ENCODE measurements at places on chromosomes 16 and 17.

DNA sequence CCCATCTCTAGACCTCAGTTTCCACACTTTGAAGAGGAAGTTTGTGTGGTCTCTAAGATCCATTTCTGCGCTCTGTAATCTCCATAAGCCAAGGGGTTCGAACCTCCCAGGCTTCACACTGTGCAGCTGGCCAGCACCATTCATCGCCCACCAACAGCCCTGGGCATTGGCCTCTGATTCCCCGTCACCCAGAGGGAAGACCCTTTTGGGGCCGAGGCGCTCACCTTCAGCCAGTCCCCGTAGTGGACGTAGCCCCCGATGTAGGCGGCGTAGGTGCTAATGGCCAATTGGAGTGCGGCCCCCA is 678 bp downstream of the TMEM101 start:
- DNase-seq = no peak

- no peak for DNase-seq
Measured at GRCh38 chr16:77585379-77586251, 136.7 kb upstream of the NUDT7 start.

DNA sequence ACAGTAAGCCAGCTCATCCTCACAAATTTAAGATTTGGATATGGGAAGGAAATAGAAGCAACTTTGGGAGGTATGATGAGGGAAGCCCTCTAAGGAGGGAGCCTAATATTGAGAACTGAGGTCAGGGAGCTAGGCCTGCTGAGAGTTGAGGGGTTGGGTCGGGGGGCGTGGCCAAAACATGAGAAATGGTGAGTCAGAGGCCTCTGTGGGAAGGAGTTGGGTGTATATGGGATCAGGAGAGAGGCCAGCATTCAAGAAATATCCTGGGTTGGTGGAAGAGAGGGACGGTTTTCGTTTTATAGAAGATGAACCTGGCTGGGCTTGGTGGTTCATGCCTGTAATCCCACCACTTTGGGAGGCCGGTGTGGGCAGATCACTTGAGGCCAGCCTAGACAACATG is 48.4 kb downstream of the CLEC16A start:
- no peak for DNase-seq

DNA sequence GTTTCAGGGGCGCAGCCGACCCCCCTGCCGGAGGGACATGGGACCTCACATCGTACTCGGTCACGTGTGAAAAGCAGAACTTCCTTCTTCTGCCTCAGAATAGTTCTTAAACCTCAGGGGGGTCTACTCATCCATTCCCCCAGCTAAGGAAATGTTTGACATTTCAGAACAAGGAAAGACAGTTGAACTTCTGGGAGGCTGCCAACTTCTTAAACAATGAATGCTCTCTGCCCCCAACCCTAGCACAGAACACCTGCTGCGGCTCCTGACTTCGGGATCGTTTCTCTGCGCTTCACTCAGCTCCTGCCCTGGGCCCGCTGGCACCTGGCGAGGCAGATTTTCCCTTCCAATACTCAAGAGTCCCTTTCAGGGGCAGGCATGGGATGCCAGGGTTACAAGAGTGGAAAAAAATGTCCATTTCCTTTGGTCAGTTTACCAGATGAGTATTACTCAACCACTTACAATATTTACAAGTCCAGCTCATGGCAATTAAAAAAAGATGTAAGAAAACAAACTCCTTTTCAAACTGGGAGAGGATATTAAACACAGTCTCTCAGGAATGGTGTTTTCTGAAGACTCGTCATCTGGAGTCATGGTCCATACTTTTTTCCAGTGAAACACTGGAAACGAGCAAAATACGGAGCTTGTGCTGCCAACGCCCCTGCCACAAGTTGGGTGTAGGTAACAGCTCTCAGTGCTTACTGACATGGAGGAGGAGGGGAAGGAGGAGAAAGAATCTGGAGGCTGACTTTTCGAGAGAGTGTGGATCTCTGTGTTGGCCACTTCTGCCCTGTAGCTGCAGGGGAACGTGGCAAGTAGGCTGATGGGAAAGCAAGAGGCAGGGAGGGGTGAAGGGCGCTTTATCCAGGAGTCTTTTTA is 235.7 kb downstream of the NTN1 start:
- no peak for DNase-seq

GRCh38 chr17:7882629-7883028 is 6.0 kb upstream of the CHD3 start:
- DNase-seq = no peak

DNA sequence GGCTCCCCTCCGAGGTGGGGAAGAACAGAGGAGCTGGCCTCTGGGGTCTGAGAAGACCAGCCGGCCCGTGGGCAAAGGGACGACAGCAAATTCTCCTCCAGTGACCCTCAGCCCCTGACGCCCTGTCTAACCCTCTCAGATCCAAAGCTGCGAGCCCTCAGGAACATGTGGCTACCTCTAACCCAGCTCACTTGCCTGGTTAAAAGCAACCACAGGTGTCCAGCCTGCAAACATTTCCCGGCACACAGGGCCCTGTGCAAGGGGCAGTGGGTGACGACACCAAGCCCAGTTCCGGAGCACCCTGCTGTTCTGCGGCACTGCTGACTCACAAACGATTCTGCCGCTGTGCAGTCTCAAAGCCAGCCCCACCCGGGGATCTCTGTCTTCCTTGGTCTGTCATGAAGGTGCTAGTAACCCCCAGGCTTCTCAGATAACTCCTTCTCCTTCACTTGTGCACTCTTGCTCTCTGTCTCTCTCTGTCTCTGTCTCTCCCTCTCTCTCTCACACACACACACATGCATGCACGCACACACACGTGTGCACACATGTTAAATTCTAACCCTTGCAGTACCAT is 23.0 kb downstream of the WNT3 start:
- no peak for DNase-seq

- DNase-seq = no peak
Measured at GRCh38 chr17:36002631-36003030, 1.3 kb upstream of the CCL15 start.

- no peak for DNase-seq
Measured at GRCh38 chr16:11615748-11616447, 29.2 kb upstream of the LITAF start.

- DNase-seq = no peak
Measured at GRCh38 chr16:22353933-22354541, 20.4 kb downstream of the CDR2 start.

- DNase-seq = no peak
Measured at GRCh38 chr17:77440560-77440981, 299.8 kb downstream of the SEC14L1 start.

GRCh38 chr16:67967958-67968399 is 458 bp downstream of the SLC12A4 start:
- DNase-seq = no peak

DNA sequence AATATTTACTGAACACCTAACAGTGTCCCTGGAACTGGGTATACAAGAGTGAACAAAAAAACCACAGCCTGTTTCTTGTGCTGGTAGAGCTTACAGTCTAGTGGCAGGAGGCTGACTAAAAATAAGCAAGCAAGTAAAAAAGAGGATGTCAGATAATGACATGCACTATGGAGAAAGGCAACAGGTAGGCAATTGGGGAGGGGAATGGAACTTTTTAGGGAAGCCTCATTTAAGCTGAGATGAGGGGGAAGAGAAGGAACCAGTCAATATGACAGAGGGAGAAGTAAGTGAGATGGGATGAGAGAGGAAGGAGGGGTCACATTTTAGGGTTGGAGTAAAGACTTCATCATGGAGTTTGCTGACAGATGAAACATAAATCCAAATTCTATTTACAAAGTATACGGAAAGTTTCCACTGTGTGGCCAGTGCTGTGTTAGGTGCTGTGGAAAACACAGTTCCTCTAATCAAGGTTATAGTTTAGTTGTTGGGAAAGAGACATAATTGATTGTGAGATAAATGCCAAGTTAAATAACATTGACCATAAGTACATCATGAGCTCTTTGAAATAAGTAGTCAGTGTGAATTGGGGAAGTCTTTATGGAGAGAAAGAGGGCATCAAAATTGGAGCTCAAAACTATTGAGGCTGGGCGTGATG is 251.4 kb downstream of the FTO start:
- DNase-seq = no peak

- DNase-seq = peak; percentile 41
Measured at GRCh38 chr16:53207810-53208752, 153.3 kb downstream of the CHD9 start.

- DNase-seq = no peak
Measured at GRCh38 chr16:89890200-89890599, 16.8 kb downstream of the TCF25 start.

DNA sequence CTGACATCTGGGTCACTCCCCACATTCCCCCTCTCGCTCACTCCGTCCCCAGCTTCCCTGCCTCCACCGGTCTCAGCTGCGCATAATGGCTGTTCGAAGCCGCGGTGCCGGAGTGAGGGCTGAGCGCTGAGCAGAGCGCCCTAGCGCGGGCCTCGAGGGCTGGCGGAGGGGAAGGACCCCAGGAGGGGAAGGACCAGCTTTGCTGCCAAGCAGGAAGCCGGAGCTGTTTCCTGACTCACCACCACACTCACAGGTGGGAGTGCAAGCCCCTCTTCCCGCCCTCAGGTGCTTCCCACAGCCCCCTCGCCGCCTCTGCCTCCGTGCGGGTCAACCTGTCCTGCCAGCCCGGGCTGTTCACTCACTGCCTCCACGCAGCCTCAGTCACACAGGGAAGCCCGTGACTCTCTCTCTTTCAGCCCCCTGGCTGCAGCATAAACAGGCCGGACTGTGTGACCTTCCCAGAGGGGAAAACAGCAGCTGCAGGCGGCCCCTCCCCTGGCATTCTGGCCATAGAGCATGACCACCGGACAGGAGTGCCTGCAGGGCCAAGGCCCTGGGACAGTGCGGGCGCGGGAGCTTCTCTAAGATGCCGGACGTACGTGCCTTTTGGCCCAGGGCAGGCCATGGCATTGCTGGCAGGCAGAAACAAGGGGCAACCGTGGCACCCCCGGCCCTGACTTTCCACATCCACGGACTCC is 23.7 kb downstream of the SLC43A2 start:
- no peak for DNase-seq

GRCh38 chr17:81040791-81041337 is 5.9 kb downstream of the BAIAP2 start:
- DNase-seq = no peak

DNA sequence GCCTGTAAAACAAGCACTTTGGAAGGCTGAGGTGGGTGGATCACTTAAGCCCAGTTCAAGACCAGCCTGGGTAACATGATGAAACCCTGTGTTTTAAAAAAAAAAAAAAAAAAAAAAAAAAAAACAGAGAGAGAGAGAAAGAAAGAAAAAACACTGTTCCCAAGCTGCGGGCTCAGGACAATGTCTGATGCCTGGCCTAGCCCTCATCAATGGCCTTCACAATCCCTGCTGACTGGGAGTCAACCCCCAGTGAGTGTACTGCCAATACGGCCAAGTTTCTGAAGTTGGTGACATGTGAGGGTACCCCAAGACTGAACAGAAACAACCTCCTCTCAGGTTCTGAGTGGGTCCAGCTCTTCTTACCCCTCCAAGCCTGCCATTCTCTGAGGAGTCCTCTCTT is 116.5 kb downstream of the ZNF778 start:
- DNase-seq = no peak

DNA sequence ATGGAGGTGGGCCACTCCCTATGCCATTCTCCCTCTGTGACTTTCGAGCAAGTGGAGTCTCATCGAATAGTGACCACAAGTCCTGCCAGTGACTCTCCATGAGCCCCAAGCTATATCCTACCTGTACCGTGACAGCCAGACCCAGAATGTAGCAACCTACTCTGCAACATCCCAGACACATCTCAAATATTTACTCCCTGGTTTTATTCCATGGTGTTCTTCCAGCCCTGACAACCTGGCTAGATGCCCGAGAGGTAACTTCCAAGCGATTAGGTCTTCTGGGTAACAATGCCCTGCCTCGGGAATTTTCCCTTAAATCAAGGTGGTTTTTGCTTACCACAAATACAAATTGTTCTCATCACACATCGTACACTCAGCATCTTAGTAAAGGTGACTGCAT is 211.7 kb downstream of the ZFHX3 start:
- DNase-seq = no peak

GRCh38 chr16:28609631-28610594 is at the start of gene SULT1A1:
Gene SULT1A1 (minus strand): TSS chr16:28610044. CDS start chr16:28608855, 1,189 bp downstream.
- DNase-seq = no peak

GRCh38 chr17:63956296-63956920 is 16.3 kb downstream of the SCN4A start:
- no peak for DNase-seq

- no peak for DNase-seq
Measured at GRCh38 chr17:76081295-76082210, 2.6 kb downstream of the ZACN start.

GRCh38 chr17:70499067-70499786 is 329.9 kb downstream of the KCNJ2 start:
- DNase-seq = no peak

GRCh38 chr17:31490019-31490650 is 98.7 kb downstream of the RAB11FIP4 start:
- DNase-seq = no peak

DNA sequence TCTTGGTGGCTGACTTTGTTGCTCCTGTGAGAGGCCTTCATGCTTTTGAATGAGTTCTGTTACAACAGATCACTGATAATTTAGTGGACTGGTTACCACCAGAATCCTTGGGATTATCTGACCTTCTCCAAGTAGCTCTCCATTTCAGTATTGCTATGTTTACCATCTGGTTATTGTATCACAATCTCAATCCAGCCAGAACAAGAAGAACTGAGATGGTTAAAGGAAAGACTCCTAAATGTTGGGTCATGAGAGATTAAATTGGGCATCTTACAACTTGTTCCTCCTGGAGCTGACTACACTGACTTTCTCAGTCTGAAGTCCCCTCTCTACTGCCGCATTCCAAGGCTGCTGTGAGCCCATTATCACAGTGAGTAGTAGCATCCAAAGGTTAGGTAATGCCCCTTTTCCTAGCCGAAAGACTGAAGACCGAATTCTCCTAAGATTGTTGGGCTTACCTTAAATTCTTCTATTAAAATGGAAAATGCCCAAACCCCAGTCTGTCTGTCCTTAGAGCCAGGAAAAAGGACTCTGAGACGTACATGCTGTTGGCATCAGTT is 181.7 kb upstream of the TBX2 start:
- DNase-seq = no peak
